ENCODE measurements at places on chromosomes 2 and 18. TPM values are rescaled to one million over a fixed set of nuclear protein-coding genes. Genes with fewer than 3 reads are reported as not detected.
A peak's percentile ranks its signal among the peaks of the same experiment; 100 is the strongest.

The ALPP gene
- polyA plus RNA-seq = not detected

The VIT gene
- 0.23 TPM for polyA plus RNA-seq

The SKOR2 gene
- not detected for polyA plus RNA-seq

The EVA1A gene
- 16.0 TPM for polyA plus RNA-seq

DNA sequence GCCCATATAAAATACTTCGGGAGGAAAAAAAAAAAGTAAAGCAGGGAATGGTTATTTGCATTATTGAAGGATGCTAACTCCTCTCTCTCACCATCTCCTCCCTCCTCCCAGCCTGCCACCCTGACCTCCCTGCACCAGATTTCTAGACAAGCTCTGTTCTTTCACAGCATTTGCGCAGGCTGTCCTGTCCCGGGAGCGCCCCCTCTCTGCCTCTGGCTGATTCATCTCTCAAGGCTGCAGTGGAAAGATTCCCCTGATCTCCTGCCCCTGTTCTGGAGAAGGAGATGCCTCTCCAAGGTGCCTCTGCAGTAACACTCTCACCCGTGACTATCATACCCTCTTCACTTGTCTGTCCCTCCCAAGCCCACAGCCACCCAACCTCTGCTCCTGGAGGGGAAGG lies 38.5 kb downstream of the COL4A4 start:
- DNase-seq = no peak

DNA sequence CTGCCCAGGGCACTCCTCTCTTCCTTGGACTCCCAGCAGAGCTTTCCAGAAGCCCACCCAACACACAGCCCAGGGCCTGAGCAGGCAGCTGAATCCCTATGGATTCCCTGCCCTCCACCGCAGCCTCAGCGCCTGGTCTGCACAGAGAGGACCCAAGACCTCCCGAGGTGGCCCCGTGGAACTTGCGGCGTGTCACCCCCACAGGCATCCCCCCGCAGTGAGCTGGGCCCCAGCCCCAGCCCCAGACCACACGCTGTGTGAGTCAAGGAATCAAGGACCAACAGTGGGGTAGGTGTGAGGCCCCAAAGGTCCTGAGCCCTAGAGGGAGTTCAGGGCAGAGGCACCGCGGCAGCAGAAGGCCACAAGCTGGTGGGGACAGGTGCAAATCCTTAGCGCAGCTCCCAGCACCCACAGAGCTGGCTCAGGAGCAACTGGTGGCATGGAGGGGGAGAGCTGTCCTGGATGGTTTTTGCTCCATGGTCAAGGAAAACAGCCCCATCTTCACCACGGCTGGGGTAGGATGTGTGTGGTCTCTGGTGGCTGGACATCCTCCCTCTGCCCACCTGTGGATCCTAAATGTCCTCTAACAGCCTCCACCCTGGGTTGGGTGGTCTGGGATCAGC lies 8.5 kb downstream of the HS6ST1 start:
- no peak for DNase-seq

DNA sequence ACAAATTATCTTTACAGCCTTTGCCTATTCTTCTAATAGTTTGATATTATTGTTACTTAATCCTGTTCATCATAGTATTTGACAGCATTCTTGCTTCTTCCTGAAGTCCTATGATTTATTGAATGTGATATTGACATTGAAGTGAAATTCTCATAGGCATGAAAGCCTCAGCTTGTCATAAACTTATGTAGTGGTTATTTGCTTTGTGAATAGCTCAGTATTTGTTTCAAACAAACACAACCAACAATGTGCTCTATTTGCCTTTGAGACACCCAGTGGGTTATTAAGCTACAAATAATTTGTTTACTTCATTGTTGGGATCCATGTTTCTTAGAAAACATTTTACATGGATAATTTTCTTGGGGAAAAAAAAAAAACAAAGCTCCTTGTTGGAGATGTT lies 57.2 kb downstream of the TTC39C start:
- no peak for DNase-seq

DNA sequence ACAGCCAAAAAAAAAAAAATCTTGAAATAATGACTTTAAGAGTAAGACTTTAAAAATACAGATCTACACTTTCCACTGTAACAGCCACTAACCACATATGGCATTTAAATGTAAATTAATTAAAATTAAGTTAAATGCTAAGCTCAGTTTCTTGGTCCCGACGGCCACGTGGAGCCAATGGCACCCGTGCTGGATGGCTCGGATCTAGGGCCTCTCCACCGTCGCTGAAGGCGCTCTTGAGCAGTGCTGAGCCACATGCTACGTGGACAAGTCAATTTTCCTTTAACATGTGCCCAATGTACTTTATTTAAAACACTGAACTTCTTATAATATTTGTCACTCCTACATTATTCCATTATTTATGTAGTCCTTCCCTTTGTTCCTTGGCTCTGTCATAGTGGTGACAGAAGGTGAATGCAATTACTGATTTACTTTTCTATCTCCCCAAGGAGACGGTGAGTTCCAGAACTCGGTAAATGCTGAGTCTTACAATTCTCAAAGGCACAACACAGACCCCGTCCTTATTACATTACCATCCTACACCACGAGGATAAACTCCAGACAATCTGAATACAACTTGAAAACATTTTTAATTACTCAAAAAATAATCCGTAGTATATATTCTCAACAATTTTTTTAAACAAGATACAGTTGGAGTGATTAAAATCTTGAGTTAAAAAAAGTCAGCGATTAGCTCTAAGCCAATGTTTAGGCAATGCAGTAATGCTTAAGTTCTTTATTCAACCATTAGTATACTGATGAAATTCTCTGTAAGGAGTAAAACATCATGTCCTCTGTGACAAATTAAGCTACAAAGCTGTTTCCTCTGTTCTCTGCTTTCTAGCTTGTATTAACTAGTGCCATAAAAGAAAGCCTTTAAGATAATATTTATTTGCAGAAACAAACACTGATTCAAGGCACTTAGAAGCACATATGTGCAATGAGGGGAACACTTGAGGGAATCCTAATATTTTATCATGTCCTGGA lies 95.1 kb downstream of the AFF3 start:
- no peak for DNase-seq

- no peak for DNase-seq
Measured at GRCh38 chr2:150587547-150588505, 100.4 kb upstream of the RND3 start.

DNA sequence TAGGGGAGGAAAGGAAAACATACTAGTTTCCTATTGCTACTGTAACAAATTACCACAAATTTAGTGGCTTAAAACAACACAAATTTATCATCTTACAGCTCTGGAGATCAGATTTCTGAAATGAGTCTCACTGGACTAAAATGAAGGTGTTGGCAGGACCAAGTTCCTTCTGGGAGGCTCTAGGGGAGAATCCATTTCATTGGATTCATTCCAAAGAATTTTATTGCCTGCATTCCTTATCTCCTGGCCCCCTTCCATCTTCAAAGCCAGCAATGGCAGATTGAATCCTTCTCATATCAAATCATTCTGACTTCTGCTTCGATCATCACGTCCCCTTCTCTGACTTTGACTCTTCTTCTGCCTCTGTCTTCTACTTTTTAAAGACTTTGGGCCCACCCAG lies 250.9 kb downstream of the IRS1 start:
- no peak for DNase-seq

DNA sequence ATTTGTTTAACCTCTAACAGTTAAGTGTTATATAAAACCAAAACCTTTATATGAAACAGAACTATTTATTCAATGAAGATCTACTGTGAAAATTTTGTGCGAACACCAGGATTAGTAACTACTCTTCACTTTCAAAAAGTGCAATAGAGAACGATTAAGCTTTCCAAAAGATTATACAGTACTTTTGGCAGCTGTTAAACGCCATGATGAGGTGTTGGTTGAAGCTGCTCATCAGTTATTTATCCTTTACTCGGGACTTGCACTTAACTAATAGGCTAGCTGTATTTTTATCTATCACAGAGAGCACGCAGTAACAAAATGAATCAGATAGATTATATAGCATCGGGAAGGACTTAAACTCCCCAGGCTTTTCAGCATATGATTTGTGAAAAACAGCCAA lies 113.6 kb downstream of the GCA start:
- no peak for DNase-seq

- no peak for DNase-seq
Measured at GRCh38 chr2:131152074-131152473, 46.9 kb downstream of the PLEKHB2 start.

DNA sequence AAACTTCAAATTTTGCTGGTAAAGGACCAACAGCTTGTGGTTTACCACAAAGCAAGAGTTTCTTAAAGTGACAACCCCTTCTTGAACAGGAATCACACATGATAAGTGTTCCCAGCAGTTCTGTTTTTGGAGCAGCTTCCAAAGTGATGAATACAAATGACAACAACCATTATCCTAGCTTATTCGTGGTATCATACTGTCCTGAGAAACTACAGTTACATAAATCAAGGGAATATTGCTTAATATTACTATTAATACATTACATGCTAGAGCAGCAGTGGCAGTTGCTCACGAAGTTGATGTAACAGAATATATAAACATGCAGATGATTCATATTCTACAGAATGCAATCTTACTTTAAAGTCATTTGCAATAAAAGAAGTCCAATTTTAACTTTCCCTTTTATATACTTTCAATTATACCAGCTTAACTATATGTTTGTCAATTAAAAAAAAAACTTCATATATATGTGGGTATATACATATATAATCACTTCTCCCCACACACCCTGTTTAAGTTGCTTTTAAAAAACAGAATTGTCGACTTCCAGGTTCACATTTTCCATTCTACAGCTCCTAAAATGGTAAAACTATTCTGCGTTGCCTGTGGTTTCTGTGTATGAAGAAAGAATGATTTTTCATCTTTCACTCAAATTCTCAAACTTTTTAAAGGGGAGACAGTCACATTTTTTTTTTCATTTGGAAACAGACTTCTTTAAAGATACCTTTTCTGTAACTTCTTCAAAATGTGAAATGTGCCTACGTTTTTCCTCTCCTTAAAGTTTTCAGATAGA lies 713.6 kb downstream of the TDRD15 start:
- no peak for DNase-seq

GRCh38 chr18:3356614-3357013 lies 93.4 kb upstream of the TGIF1 start:
- no peak for DNase-seq

- peak; percentile 67 for DNase-seq
Measured at GRCh38 chr18:13221869-13222855, 3.6 kb downstream of the LDLRAD4 start.

DNA sequence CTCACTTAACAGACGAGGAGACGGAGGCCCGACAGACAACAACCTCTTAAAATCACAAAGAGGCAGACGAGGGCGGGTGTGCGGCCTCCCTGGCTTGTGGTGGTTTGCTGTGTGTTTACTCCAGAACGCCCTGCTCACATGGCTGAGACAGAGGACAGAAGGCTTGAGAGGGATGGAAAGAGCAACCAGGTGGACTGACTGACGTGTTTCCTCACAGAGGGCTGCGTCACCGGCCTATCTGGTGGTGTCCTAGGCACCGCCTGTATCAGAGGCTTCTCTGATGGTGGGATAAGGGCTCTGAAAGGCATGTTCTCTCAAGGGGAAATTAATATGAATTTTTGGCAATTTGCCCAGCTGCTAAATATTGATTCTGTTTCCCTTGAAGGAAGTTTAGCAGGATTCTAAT lies 47.0 kb upstream of the RALBP1 start:
- no peak for DNase-seq

- no peak for DNase-seq
Measured at GRCh38 chr2:70887550-70888246, 48.0 kb upstream of the ATP6V1B1 start.

DNA sequence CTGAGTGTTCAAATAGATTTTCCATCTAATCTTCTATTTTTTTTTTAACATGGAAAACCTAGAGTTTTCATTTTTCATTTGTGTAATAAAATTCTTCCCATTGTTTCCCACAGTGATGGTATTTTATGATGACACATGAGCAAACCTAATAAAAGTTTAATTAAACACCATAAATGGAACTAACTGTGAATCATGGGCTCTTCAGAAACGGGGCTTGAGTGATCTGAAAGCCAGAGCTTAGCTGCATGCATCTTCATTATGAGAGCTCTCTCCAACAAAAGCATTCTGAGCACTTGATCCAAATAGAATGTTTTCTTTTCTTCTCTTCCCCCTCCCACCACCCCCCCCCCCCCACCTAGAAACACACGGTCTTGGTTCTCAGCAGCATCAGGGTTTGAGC lies 82.1 kb upstream of the REV1 start:
- no peak for DNase-seq

GRCh38 chr2:88615822-88616221 lies 11.4 kb downstream of the EIF2AK3 start:
- no peak for DNase-seq

DNA sequence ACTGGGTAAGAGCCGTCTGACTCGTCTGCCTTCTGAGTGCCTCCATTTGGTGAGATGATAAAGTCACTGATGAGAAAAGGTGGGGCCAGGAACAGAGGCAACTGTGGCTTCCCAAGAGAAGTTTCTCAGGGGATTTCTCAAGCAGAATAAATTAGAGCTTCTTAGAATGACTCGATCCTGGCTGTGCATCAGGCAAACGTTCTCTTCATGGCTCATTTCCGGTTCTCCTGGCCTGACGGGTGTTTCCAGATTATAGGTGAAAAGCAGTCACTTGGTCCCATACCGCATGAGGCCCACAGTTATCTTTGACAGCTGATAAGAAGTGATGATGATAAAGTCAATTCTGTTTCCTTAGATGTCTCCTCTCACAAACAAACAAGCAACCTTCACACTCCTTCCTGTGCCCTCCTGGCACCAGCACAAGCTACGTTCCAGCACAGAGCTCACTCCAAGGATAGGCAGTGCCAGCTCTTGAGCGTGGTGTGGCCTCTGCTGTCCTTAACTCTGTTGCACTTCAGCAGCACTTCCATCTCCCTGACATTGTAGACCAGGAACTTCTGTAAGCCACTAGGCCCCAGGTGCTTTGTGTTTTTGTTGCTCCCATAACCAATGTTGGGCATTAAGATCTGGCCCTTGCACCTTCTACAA lies 37.8 kb upstream of the KCNF1 start:
- DNase-seq = no peak

DNA sequence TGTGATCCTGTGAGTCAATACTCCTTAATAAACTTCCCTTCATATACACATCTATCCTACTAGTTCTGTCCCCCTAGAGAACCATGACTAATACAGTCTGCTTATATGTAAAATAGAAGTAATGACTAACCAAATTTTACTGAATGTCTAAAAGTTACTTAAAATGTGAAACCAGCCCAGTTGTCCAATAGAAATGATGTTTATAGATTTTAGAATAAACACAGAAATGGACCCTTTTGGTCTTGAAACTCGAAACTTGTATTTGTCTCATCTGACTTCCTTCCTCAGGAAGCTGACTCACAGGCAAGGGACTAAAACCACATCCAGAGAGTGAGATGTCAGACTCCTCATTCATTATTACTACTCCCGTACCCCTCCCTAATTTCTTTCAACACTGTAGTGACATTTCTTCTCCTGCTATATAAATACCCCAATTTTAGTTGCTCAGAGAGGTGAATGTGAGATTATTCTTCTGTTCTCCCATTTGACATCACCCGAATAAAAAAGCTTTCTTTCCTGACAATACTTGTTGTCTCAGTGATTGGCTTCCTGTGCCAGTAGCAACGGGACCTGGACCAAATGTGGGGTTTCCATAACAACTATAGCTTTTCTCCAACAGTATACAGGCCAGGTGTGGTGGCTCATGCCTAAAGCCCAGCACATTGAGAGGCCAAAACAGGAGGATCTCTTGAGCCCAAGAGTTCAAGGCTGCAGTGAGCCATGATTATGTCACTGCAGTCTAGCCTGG lies 486.0 kb downstream of the ERBB4 start:
- DNase-seq = no peak

All from renal cortex interstitium (tissue), 15 donors.